CD4-positive, alpha-beta memory T cell (primary cell): ENCODE measurements at places on chromosomes 11 and 22.

DNA sequence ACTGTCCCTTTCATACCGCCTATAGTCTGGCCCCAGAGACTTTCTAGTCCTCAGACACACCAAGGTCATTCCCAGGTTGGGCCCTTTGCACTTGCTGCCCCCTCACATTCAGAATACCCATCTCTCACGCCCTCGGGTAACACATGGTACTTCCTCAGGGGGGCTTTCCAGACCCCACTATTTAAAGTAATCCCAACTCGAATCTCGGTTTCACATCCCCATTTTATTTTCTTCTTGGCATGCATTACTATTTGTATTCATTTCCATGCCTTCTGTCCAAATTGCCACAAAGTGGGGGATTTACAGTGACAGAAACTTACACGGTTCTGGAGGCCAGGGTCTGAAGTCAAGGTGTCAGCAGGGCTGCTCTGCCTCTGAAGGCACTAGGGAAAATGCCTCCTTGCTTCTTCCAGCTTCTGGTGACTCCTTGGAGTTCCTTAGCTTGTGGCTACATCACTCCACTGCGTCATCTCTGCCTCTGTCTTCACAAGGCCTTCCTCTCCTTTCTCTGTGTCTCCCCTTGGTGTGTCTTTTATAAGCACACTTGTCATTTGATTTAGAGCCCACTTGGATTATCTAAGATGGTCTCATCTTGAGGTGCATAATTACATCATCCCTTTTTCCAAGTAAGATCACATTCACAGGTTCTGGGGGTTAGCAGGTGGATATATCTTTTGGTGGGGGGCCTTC lies 15.1 kb downstream of the RCN1 start:
- DNase-seq = no peak

- DNase-seq = no peak
Measured at GRCh38 chr22:33756508-33756949, 163.7 kb downstream of the LARGE1 start.

- no peak for DNase-seq
Measured at GRCh38 chr11:73889019-73889418, 12.2 kb downstream of the PAAF1 start.

- no peak for DNase-seq
Measured at GRCh38 chr11:126585388-126585773, 229.9 kb downstream of the ST3GAL4 start.

DNA sequence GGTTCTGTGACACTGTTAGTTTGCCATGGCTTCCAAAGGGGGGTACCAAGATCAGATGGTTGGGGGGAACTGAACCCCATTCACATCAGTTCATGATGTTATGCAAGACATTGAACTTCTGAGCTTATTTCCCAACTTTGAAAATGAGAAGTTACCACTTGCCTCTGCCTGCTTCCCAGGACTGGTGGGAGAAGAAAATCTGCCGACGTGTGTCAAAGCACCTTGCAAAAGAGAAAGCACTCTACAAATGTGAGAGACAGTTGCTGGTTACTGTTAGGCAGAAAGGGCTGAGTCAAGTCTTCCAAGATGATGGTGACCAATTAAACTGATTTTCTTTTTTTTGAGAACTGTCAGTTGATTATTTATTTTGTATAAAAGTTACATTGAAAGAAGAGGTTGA lies 45.6 kb downstream of the SMCO4 start:
- DNase-seq = no peak

DNA sequence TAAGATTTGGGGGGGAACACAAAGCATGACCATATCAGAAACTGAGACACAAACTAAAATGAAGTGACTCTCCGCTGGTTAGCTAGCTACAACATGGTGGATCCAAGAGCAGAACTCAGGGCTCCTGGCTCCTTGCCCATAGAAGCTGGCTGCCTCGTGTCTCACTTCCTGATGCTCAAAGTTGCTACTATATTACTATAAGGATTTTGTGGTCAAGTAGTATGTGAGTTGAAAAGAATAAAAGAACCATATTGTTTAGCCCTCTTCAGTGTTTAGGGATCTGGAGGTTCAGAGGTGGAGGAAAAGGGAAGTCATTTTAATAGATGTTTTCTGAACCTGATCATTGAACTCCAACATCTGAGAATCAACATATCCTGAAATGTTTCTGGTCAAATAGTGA lies 16.9 kb upstream of the SIK2 start:
- no peak for DNase-seq

DNA sequence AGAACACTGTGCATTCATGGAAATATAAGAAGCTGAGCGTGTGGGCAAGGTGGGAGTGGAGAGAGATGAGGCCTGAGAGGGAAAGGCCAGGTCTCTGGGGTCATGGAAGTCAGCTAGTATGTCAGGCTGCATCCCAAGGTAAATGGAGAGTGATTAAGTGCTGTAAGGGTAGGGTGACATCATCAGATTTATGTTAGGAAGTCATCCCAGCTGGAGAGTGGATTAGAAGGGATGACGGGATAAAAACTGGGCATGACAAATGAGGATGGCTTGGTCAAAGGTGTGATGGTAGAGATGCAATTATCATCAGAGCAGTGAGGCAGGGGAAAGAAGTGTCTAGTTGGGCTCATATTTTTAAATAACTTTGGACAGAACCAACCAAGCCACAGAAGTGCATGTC lies 3.5 kb upstream of the ENDOD1 start:
- DNase-seq = no peak

DNA sequence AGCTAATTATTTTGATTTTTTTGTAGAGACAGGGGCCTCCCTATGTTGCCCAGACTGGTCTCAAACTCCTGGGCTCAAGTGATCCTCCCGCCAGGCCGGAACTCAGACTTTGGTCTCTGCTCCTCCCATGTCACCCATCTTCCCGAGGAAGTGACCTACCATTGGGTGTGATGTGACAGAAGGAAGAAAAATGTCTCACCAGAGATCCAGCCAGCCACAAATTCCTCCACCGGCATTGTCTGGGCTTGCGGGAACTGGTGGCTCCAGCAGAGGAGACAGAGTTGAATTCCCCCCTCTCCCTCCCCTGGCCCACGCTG lies 772 bp downstream of the SLC25A45 start:
- DNase-seq = no peak

GRCh38 chr11:132944569-132944944 lies 587.7 kb downstream of the OPCML start:
- DNase-seq = no peak

DNA sequence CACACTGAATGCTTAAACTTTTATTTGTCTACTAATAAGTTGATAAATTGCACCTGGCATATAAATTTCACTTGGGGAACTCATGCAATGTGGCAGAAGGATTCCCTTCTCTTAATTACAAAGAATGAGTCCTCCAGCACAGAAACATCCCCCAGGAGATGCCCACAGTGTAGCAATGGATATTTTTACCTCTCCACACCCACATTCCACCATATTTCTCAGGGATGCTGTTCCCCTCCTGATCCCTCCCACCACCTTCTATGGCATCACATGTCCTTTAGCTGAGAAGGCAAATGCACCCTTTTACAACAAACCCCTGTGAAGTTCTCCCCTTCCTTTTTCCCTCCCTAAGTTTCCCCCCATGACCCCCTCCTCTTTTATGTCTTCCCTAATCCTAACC lies 56.1 kb upstream of the UBASH3B start:
- DNase-seq = no peak

DNA sequence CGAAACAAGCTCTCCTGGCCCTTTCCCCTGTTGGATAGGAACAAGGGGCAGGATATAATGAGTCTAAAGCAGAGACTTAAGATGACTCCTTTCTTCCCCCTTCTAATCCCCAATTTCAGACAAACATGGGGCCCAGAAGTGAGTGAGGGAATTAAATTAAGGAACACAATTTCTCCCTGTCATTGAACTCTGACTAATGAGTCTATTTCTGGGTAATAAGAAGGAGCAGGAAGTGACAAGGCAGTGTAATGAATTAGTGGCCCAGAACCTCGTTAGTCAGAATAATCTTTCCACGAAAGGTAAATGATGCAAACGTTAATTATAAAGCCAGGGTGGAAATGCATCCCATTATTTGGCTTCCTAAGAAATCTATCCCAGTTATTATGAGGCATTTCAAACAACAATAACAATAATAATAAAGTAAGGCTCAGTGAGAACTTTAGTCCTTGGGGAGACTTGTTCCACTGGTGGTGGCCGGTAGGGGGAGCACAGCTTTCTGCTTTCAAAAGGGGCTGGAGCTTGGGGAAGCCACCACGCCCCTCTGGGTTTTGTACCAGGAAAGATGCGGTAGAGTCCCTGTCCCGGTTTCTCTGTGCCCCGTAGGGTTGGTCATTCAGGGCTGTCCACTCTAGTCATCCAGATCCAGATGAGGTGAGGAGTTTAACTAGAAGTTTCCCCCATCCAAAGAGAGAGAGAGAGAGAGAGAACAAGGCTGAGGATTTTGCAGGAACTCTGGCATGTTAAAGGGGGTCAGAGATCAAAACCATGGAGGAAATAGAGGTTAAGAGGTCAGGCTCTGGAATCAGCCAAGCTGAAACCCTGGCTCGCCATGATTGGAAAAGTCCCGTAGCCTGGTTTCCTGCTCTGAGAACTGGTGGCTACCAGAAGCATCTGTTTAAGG lies 298.3 kb downstream of the NTM start:
- no peak for DNase-seq

DNA sequence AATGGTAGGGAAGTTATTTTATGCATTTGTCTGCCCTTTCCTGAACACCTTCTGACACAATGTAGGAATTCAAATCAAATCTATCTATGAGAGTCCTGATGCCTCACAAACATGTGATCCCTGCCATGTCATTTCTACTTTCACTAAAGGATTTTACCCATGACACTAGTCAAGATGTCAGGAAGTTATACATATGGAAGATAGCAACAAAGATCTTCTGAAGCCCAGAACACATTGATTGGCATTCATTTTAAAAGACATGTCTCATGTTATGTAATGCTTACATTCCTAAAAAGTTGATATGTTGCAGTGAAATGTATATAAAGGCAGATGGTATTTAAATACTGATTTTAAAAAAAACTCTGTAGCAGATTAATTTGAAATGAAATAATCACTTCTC lies 61.5 kb downstream of the FAM76B start:
- DNase-seq = no peak

GRCh38 chr11:95028357-95028756 lies 3.3 kb downstream of the KDM4E start:
- no peak for DNase-seq

DNA sequence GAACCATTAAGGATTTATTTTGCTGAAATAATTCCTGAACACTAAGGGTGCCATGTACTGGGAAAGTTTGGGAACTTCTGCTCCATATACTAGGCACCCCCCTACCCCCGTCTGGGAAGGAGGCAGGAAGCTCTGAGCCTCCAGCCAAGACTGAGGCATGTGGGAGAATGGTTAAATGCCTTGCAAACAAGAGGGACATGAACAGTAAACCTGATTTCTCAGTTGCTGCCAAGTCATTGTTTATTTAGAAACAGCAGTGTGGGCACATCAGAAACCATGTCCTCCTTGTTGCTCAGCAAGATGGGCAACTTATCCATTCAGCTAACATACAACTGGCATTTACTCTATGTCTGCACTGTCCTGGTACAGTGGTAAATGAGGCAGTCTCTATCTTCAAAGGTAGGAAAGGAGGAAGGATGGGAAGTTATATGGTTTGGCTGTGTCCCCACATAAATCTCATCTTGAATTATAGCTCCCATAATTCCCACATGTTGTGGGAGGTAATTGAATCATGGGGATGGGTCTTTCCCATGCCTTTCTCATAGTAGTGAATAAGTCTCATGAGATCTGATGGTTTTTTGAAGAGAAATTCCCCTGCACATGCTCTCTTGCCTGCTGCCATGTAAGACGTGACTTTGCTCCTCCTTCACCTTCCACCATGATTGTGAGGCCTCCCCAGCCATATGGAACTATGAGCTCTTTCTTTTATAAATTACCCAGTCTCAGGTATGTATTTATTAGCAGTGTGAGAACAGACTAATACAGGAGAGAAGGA lies 459.1 kb downstream of the MIAT start:
- no peak for DNase-seq

DNA sequence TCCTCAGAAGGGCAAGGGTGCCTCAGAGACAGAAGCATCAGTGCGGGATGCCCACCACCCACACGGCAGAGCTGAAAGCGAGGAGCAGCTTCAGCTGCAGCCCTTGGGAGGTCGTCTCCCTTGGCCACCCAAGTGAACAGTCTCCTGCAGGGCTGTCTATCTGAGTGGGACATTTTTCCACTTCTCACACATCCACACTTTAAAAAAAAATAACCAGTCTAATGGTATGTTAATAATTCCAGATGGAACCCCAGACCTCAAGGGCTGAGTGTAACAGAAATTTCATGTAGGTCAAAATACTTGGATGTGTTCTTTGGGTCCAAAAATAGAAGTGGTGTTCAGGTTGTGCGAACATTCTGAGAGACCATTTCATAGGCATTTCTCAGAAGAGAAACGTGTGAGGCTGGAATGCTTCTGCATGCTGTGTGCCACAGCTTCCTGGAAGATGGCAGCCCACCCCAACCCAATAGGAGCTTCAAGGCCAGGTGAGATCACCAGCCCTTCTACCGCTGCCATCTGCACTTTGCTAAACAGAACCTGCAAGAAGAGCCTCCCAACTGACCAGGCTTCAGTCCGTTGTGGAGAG lies 623.2 kb downstream of the OPCML start:
- DNase-seq = no peak

DNA sequence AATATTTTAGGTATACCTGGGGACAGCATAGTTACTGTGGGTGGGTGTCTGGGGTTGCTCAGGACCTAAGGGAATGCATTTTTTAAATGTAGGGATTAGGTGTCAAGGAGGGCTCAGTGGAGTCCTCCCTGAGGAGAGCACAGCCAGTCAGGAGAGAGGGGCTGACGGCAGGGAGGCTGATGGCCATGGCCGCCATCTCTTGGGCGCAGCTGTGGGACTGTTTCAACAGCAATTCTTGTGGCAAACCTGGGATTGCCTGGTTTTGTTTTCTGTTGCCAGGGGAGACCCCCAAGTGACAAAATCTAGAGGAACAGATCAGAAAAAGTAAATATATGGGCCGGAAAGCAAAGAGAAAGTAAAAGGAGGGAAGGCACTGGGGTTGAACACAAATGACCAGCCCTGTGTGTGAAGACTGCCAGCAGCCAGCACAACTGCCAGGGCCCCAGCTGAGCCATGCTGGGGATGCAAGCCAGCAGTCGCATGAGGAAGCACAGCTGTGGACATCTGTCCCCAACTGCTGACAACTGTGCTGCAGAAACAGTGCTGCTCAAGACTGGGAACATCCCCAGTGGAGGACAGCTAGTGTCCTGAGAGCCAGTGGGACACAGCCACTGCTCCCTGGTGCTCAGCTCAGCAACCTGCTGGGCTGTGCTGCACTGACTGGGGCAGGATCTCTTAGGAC lies 10.5 kb downstream of the MIF start:
- no peak for DNase-seq

- DNase-seq = no peak
Measured at GRCh38 chr11:77630157-77630710, 7.4 kb downstream of the CLNS1A start.
